Fibroblast of the aortic adventitia (primary cell): ENCODE measurements at places on chromosomes 6 and 20. TPM values are rescaled to one million over a fixed set of nuclear protein-coding genes. Genes with fewer than 3 reads are reported as not detected.

TREML2 gene
- not detected in 2 replicates for total RNA-seq

PLCB4 gene
- 0.25 and 4.1 TPM in 2 replicates for total RNA-seq

MATN4 gene
- not detected in 2 replicates for total RNA-seq

ENPP3 gene
- not detected in 2 replicates for total RNA-seq

STMND1 gene
- total RNA-seq: not detected in 2 replicates

SEMG1 gene
- not detected in 2 replicates for total RNA-seq

ZNF334 gene
- total RNA-seq: 0.63 and 14.0 TPM in 2 replicates

REM1 gene
- 0.16 TPM in 1 of 2 replicates, not detected in the other for total RNA-seq

FARS2 gene
- 7.6 and 25.5 TPM in 2 replicates for total RNA-seq

HLA-DRB5 gene
- total RNA-seq: not detected in 2 replicates

FAM217A gene
- not detected in 2 replicates for total RNA-seq

KCNK5 gene
- under 0.01 TPM in 1 of 2 replicates, not detected in the other for total RNA-seq

COL20A1 gene
- total RNA-seq: not detected in 2 replicates

BANF2 gene
- total RNA-seq: not detected in 2 replicates

CLVS2 gene
- not detected in 2 replicates for total RNA-seq
